ENCODE measurements at places on chromosomes 6 and 20.

- no peak overlapping the region for H3K27ac ChIP-seq
- no peaks in the 10 kb centered on the region for H3K4me1 ChIP-seq
- no peaks in the 10 kb centered on the region for H3K27me3 ChIP-seq
- H3K36me3 ChIP-seq, result no peaks in the 10 kb centered on the region
These were observed 166.5 kb downstream of the SMOC2 start for GRCh38 chr6:168607272-168608112.

DNA sequence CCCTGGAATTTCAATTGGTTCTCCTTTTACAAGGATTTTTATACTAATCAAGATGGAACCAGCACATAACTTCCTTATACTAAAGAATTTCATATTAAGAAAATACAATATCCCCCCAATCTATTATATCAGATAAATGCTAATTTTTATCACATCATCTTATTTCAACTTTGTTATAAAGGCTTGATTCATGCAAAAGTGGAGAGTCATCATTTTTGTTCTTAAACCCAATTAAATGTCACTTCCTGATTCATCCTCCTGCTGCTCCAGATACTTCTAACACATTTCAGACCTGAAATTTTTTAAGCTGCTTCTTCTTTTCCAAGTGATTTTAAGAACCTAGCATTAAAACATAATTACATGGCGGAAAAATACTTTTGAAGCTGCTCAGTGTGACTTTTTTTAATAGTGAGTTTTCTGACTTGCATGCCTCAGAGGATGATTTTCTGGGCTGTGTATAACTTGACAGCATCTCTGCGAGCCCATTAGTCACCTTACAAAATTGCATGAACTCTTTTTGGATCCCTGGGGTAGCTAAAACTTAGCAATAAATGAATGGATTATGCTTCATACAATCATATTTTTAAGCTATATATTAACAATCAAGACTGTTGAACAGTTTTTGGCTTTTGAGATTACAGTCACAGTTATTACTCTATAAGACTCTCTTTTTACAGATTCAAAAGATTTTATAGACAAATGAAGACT lies 134.1 kb downstream of the ELOVL4 start:
- H3K4me1 ChIP-seq, result no peaks in the 10 kb centered on the region
- H3K36me3 ChIP-seq, result no peaks in the 10 kb centered on the region
- H3K27ac ChIP-seq, result no peak overlapping the region
- no peaks in the 10 kb centered on the region for H3K27me3 ChIP-seq

- no peak for DNase-seq
- H3K4me1 ChIP-seq, result no peaks in the 10 kb centered on the region
- H3K27ac ChIP-seq, result no peak overlapping the region
These were observed 3.3 kb downstream of the NPBWR2 start for GRCh38 chr20:64103871-64104666.

GRCh38 chr20:14790771-14791620 lies 453.6 kb upstream of the FLRT3 start:
- no peak for DNase-seq
- no peak overlapping the region for H3K27ac ChIP-seq
- H3K4me1 ChIP-seq, result no peaks in the 10 kb centered on the region
- H3K4me3 ChIP-seq, result no peak overlapping the region
- H3K27me3 ChIP-seq, result no peaks in the 10 kb centered on the region
